ENCODE measurements at places on chromosomes 11 and 22. TPM values are rescaled to one million over a fixed set of nuclear protein-coding genes. Genes with fewer than 3 reads are reported as not detected.

DEPDC7 gene
- 6.2 TPM for total RNA-seq

GRCh38 chr22:45529971-45530575, 27.4 kb downstream of the FBLN1 start:
- DNase-seq: no peak

GRCh38 chr11:36718451-36718850, 120.4 kb upstream of the RAG2 start:
- no peak for DNase-seq

IGLL1 gene
- total RNA-seq: not detected

ACTN3 gene
- total RNA-seq: 36.9 TPM

- DNase-seq: no peak
These were observed 11.4 kb downstream of the FAM181B start for GRCh38 chr11:82722231-82722630.

DNA sequence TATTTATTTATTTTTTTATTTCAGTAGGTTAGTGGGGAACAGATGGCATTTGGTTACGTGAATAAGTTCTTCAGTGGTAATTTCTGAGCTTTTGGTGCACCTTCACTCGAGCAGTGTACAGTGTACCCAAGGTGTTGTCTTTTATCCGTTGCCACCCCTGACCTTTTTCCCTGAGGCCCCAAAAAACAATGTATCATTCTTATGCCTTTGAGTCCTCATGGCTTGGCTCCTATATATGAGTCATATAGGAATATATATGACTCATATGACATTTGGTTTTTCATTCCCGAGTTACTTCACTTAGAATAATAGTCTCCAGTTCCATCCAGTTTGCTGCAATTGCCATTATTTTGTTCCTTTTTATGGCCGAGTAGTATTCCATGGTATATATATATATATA, 763.9 kb downstream of the NTM start:
- no peak for DNase-seq

DNA sequence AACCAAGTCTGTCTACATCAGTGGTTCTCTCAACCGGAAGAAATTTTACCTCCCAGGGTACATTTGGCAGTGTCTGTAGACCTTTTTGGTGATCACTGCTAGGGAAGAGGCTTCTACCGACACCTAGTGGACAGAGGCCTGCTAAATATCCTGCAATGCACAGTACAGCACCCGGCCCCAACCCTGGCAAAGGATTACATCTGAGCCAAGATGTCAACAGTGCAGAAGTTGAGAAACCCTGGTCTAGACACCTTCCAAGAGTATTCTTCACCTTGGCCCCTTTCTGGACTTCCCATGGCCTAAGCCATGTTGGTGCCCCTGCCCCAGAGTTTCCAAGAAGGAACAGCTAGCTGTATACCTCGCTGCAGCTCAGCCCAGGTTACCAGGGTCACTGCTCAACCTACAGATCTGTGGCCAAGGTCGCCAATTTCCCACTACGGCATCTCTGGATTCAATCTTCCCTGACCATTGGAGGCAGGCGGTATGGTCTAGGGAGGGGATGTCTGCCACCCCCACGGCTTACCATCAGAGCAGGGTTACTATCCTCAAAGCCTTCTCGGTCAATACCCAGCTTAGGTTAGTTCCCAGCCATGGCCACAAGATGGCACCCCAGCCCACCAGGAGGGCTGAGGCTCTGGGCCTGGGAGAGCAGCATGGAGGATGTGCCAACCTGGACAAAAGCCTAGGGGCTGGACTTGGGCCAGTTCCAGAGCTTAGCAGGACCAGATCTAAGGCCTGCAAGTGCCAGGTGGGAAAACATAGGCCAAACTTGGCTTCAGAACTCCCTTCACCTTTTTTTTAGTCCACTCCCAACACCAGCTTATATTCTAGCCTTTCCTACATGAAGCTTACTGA, 3.7 kb upstream of the KCNC1 start:
- DNase-seq: peak; percentile 92

PES1 gene
- 86.2 TPM for total RNA-seq

DNA sequence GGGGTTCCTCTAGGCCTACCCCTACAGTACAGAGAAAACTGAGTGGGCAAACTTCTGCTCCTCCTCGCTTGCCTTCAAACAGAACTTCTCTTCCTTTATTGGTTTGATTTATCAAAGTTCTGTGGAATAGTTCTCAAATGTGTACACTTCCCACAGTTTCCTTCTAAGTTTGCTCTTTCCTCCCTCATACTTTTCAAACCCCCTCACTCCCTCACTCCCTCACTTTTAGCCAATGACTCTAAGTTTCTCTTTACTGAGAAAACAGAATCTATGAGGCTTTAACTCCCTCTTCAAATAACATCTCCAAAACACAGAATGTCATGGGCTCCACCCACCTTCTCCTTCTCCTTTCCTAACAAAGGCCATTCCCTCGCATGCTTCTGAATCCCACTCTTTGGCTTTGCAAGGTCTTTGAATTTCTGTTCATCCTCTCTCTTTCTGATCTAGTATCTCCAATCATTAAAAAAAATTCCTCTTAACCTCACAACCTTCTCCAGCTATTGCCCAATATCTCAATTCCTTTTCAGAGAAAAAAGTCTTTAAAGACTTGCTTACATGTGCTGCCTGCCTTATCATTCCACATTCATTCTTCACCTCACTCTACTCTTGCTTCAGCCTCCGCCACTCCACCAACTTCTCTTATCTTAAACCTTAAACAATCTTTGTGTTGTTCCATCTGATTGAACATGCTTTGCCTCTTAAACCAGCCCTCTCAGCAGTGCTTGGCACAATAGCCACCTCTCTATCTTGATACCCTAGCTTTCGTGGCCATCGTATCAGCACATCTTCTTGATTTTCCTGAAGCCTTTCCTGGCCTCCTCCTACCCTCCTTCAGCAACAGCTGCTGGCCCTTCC, 57.2 kb downstream of the DDI1 start:
- no peak for DNase-seq

GRCh38 chr22:40857309-40857855, 434 bp downstream of the XPNPEP3 start:
- DNase-seq: no peak

DBX1 gene
- 1.8 TPM for total RNA-seq

DNA sequence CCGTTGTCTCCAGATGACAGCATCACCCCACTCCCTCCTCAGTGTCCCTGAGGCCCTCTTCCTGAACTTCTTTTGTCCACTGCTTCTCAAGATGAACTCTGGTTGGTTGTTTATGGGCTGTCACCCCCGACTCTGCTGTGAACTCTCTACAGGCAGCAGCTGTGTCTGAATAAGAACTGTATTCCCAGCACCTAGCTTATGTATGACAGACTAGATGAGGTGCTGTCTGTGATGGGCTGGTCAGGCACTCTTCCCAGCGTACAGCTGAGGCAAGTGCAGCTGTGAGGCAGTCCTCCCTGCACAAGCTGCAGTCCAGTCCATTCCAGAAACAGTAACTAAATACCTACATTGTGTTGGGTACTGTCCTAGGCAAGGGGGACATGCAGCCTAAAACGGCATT, 111.4 kb upstream of the PITPNB start:
- no peak for DNase-seq

Data from H7 (cell line).